Smooth muscle cell of the brain vasculature (primary cell): ENCODE measurements at places on chromosomes 2 and 18.

GRCh38 chr2:34115076-34115475, 516.0 kb upstream of the FAM98A start:
- no peak for DNase-seq

DNA sequence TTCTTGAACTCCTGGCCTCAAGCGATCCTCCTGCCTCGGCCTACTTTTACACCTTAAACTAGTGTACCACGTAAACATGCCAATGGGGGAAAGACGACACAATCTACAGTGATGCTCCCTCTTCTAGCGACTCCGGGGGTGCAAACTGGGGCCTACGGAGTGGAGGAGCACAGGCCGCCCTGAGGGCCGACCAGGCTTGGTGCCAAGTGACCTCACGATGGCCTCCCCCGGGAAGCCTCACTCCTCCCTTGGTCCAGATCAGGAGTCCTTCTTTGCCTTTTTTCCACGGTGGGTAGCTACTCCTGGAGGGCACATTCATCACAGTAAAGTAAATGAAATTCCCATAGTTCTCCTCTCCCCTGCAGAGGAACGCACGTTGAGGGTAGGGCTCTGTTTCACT, 73.5 kb downstream of the HNRNPLL start:
- no peak for DNase-seq

DNA sequence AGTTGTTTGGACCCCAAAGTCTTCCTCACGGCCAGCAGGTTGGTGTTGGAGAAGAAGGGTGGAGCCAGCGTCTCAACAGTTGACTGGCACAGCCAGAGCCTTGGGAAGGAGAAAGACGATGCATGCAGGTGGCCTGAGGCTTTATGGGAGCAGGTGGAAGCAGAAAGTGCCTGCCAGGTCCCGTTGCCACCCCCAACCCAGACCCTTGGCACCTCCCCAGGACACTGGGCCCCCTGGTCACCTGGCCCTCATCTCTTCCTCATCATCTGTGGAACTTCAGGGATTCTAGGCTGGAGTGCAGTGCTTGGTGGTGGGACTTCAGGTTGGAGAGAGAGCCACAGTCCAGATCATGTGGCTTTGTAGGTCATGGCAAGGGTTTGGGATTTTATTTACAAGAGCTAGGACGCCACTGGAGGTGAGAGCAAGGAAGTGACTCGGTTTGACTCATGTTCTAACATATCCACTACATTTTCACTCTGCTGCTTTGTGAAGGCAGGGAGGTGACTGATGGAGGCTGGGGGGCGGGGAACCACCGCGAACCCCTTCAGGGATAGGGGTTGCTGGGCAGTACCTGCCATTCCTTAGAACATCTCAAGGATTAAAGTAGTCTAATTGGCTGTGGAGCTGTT, 62.5 kb upstream of the B3GNT7 start:
- DNase-seq, result no peak

GRCh38 chr2:236642125-236642524, 72.5 kb downstream of the ACKR3 start:
- DNase-seq, result no peak

- DNase-seq, result no peak
These were observed 26.2 kb downstream of the TFPI start for GRCh38 chr2:187528042-187528441.

DNA sequence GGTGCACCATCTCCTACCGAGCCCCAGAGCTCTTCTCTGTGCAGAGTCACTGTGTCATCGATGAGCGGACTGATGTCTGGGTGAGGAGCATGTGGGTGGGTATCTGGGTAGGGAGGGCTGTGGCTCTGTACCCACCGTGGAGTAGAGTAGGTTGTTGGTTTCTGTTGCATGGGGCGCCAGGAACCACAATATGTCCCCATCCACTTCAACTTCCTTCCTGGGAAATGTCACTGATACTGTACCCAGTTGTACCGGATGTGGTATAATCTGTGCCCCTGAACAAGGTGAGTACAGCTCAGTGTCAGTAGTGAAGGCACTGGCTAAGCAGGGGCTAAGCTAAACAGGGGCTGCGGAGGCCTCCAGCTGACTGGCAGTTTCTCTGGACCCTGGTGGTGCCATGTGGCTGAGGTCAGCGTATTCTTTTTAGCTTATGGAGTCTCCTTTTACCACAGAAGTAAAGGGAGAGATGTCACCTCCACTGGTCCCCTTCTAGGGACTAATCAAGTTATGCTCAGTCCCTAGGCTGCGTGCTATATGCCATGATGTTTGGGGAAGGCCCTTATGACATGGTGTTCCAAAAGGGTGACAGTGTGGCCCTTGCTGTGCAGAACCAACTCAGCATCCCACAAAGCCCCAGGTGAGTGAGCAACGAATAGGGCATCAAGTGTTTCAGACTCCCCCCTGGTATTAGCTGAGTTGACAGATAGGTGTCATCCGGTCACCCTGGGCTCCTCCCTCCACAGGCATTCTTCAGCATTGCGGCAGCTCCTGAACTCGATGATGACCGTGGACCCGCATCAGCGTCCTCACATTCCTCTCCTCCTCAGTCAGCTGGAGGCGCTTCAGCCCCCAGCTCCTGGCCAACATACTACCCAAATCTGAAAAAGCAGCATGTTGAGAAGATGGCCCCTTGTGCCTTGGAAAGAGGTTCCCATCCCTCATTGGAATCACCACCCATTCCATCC, 2.7 kb downstream of the STK16 start:
- no peak for DNase-seq

GRCh38 chr2:28528206-28528605, 32.3 kb downstream of the PLB1 start:
- no peak for DNase-seq

GRCh38 chr2:1634681-1635341, 109.5 kb downstream of the PXDN start:
- no peak for DNase-seq

- no peak for DNase-seq
These were observed 27.7 kb downstream of the KLHL29 start for GRCh38 chr2:23412556-23413155.

DNA sequence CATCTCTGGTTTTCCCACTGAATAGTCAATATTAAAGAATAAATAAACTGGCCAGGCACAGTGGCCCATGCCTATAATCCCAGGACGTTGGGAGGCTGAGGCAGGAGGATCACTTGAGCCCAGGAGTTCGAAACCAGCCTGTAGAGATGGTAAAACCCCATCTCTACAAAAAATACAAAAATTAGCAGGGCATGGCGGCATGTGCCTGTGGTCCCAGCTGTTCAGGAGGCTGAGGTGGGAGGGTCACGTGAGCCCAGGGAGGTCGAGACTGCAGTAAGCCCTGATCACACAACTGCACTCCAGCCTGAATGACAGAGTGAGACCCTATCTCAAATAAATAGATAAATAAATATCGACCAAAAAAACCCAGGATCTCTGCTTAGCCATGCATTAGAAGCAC, 50.2 kb upstream of the BIN1 start:
- DNase-seq, result no peak

DNA sequence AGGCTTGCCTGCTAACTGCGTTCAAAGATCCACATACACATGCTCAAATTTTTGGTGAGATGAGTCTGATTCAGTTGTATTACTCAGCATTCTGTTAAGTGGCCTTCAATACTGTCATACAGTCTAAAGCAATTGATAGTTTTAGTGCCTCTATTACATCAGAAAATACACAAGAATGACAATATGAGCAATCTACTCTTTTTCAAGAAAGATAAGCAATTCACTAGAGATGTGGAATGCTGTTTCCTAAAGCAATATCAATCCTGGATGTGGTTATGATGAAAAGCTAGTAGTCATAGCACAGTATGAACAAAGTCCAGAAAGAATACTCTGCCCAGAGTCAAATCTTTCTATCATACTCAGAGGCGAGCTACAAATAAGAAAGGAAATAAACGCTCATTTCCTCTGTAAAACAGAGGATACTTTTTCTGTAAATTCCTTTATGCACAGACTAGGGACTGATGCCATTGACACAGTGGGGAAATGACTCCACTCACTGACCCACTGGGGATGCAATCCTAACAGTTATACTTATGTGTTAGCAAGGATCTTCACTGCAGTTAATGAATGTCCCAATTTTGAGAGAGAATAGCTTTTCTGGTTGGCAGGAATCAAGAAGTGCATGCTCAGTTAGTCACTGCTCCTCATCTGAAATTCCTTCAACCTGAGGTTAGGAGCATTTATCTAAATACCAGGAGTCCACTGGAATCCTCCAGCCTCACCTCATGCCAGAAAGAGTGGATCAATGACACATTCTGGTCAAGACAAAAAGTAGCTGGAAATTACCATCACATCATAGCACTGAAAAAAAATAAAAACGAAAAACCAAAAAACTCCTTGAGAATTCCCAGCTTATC, 83.3 kb downstream of the PDE11A start:
- no peak for DNase-seq

DNA sequence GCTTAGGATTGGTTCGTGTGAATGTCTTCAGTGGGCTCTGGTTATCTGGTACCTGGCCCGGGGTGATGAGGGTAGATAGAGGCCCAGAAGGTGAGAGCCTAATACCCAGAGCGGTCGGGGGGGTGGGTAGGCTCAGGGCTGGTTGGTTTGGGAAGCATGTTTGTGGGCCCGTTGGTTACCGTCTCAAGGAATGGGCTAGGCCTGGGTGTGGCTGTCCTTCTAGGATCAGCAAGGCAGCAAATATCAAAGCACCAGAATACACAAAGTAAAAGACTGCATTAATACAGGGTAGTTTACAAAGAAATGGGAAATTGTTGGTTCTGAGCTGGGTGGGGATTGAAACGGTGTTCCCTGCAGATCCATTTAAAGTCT, 6.0 kb upstream of the IL1R2 start:
- DNase-seq, result no peak

GRCh38 chr2:239249048-239249447, 151.8 kb downstream of the HDAC4 start:
- no peak for DNase-seq

DNA sequence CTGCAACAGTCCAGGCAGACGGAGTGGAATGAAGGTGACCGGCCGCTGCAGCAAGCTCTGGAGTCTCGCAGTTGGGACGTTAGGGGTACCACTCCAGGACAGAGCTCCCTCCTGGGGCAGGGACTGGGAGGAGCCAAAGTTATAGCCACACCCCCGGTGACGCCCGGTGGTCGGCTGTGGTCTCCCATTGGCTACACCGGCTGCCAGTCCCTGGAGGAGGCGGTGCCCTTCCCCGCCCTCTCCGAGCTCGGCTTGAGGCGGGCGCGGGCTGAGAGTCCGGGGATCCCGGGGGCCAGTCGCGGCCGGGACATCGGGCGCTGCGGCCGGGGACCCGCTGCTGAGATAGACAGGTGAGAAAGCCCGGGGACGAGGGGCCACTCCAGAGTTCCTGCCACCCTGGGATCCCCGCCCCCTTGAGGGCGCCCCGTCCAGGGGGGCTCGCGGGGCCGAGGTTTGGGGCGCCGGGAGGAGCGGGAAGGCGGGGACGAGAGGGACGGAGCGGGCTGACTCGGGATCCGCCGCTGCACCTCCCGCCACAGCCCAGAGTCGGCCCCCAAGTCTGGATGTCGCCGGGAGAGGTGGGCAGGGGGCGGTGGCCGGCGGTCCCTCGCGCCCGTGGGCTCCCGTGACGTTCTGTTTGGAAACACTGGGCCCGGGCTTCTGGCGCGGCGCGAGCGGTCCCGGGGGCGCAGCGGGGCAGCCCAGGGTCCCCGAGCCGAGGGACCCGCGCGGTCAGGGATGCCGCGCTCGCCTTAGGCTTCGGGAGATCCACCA, at the start of gene PLEKHH2:
Gene PLEKHH2 (plus strand): TSS at position 231 of the 774 bp plus-strand sequence. CDS start 7,414 bp downstream, outside the sequence.
- DNase-seq, result peak; percentile 39

- no peak for DNase-seq
These were observed 91.4 kb upstream of the LGALSL start for GRCh38 chr2:64362562-64363026.

- no peak for DNase-seq
These were observed 7.4 kb upstream of the EXOC6B start for GRCh38 chr2:72833084-72833714.

- no peak for DNase-seq
These were observed 20.4 kb upstream of the IMPA2 start for GRCh38 chr18:11960743-11961380.

DNA sequence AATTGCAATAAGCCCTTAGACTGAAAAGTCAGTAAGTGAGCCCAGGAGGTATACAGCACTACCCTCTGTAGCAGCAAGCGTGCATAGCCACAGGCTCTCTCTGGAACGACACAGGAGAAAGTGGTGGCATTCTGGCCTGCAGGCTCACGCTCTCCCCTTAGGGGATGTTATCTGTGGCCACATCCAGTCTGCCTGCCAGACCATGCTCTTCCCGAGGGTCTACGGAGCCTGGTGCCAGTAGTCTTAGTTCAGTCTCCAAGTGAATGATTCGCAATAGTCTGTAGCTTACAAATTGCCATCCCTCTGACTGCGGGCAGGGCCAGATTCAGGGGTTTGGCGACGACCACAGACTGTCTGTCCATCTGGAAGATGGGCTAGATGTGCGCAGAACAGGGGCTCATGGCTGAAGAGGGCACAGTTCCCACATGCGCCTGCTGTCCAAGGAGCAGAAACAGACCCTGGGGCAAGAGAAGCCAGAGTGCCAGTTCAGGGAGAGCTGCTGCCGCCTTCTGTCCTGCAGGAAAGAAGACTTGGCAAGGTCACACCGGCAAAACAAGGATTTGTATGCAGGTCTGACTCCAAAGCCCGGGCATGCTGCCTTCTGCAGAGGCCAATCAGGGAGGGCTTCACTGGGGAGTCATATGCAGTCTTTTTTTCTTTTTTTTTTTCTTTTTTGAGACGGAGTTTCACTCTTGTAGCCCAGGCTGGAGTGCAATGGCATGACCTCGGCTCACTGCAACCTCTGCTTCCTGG, 3.5 kb upstream of the KLF11 start:
- no peak for DNase-seq

DNA sequence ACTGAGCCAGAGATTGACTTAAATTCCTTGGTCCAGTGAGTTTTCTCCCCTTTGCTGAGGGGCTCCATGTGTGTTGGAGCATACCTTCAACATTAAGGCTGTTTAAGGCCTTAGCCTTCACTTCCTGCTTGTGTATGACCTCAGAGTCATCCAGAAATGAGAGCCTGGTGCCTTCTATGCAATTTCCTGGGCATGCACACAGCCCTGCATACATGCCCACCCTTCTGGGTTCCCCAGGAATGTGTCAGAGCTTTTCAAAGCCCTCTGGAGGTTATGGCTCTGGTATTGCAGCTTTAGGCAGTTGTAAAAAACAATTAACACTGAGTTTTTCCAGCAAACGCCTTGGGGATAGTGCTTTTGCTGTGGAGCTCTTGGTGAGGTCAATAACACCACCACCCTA, 16.7 kb downstream of the IL1R1 start:
- no peak for DNase-seq

DNA sequence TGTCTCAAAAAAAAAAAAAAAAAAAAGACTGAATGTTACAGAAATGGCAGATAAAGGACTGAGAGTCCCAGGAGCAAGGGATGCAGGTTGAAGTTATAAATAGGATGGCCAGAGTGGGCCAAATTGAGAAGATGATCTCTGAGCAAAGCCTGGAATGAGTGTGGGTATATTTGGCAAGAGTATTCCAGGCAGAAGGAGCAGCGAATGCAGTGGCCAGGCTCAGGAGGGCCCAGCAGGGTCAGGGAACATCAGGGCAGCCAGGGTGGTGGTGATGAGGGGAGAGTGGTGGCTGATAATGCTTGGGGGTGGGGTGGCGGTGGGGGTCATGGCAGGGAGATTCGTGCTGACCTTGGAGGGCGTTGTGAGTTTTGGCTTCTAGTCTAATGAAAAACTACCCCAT, 141.3 kb upstream of the AGAP1 start:
- no peak for DNase-seq

GRCh38 chr18:2827061-2827460, 19.7 kb upstream of the EMILIN2 start:
- DNase-seq, result no peak
